ENCODE measurements at places on chromosomes 4 and X.

GRCh38 chr4:143558823-143559756, 45.6 kb downstream of the SMARCA5 start:
- DNase-seq: peak; percentile 74

GRCh38 chrX:8075636-8076035, 95.4 kb downstream of the VCX2 start:
- no peak for DNase-seq

- DNase-seq: no peak
Observed at GRCh38 chrX:72316408-72317110, 10.8 kb upstream of the CITED1 start.

GRCh38 chr4:22466581-22466980, 49.3 kb downstream of the ADGRA3 start:
- no peak for DNase-seq

DNA sequence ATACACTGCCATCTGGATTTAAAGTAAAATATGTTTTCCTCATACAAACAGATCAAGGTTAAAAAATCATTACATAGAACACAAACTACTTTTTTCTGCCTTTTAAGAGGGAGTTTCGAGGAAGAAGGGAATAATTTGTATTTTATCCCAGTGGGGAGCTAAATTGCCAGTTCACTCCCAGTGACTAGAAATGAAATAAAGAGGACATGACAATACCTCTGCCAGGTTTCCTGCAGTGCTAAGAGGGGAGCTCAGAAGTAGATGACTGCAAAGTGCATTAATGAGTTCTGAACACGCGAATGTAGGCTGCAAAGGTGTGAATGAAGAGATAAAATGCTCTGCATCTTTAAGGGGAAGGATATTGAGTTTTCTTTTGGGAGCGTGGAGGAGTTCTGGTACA, 69.7 kb downstream of the SRPX start:
- no peak for DNase-seq

DNA sequence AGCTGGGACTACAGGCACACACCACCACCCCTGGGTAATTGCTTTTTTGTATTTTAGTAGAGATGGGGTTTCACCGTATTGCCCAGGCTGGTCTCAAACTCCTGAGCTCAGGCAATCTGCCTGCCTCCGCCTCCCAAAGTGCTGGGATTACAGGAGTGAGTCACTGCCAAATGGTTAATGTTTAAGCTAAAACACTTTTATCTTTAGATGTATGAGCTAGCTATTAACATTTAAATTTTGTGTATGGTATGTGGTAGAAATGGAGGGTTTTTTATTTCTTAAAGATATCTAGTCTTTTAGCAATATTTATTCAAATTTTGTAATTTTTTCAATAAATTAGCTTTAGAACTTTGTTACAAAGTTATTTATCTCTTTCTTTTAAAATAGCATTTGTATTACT, 1659.8 kb upstream of the ADGRL3 start:
- no peak for DNase-seq

GRCh38 chr4:145935253-145936141, 3.1 kb downstream of the ZNF827 start:
- DNase-seq: peak; percentile 49

DNA sequence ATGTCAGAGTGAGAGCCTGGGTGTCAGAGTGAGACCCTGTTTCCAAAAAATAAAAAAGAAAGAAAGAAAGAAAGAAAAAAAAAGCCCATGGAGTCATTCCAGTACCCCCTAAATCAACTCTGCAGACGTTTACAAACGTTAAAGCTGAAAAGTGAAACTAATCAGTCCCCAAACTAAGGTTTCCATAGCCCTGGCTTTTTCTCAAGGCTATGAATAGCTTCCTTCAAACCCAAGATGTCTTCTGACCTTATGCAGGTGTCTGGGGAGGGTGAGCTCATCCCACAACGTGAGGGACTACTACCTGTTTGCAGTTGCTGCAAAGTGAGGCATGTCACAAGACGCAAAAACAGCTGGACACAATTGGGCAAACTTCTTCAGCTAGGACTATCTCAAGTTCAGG, 144.0 kb downstream of the SH3KBP1 start:
- DNase-seq: no peak

DNA sequence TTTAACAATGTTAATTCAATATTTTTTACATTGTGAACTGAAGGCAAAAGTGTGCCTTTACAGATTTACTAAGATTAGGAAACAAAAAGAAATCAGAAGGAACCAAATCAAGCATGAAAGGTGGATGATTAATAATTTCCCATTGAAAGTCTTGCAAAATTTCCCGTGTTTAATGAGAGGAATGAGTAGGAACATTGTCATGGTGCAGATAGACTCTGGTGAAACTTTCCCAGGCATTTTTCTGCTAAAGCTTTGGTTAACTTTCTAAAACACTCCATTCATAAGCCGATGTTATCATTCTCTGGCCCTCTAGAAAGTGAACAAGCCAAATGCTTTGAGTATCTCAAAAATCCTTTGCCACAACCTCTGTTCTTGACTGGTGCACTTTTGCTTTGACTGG, 1522.8 kb upstream of the PABPC4L start:
- no peak for DNase-seq

DNA sequence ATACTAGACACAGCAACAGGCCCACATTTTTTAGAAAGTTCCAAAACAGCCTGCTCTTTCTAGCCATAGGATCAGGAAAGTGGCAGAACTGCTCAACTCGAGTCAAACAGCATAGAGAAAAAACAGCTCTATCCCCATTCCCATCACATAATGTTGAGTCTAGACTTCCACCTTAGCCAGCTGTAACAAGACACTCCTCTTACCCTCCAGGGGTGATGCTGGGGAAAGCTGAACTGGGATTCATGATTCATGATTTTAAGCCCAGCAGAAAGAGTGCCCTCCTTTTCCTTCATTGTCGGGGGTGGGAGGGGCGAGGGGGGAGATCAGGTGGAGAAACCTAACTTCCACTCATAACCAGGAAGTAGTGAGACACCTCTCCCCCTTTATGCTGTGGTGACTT, 86.1 kb downstream of the CENPC start:
- DNase-seq: no peak

- DNase-seq: no peak
Observed at GRCh38 chr4:152512483-152512882, 23.4 kb downstream of the FBXW7 start.

- no peak for DNase-seq
Observed at GRCh38 chr4:11954093-11954492, 525.4 kb upstream of the HS3ST1 start.

- no peak for DNase-seq
Observed at GRCh38 chr4:183411291-183411861, 33.1 kb upstream of the CDKN2AIP start.

- no peak for DNase-seq
Observed at GRCh38 chr4:89615051-89615450, 221.9 kb downstream of the SNCA start.

GRCh38 chr4:77449171-77449570, 156.4 kb upstream of the CXCL13 start:
- DNase-seq: no peak

GRCh38 chrX:64204701-64205440, 637 bp downstream of the AMER1 start:
- peak; percentile 27 for DNase-seq

- DNase-seq: no peak
Observed at GRCh38 chr4:139559687-139560086, 3.7 kb upstream of the SETD7 start.

DNA sequence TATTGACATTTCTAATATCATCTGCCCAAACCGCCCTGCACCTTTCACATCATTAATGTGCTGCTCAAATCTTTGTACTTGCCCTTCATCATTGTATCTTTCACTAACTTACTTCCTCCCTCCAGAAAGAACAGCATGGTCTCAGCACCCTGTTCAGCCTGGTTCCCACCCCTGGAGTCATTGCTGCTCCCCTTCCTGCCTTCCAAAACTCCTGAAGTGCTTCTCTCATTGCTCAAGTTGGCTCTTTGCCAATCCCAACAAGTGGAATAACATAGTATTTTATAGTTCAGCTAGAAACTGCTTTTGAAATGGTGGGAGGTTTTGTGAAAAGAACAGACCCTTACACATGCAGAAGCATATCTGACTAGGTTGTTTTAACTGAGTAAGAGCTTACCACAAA, 14.0 kb upstream of the TTC29 start:
- DNase-seq: no peak

DNA sequence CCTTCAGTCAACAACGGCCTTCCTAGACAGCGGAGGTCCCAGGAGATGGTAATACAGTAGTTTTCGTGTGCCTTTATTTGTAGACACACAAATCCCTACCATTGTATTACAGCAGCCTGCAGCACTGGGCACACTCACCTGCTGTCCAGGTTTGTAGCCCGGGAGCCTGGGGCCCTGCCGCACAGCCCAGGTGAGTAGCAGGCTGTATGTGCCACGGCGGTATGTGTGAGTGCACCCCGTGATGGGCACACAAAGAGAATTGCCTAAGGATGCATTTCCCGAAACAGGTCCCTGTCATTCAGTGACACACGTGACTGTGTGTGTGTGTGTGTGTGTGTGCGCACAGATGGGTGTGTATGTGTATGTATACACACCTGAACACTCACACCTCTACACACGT, 8.1 kb upstream of the SLC25A6 start:
- DNase-seq: no peak

- peak; percentile 68 for DNase-seq
Observed at GRCh38 chrX:124232523-124233201, 99.8 kb upstream of the TEX13D start.
